Hepatocyte (in vitro differentiated cells): ENCODE measurements at places on chromosomes 11 and 22. TPM values are rescaled to one million over a fixed set of nuclear protein-coding genes. Genes with fewer than 3 reads are reported as not detected.

The PARVG gene
- 0.77 and 2.8 TPM in 2 replicates for polyA plus RNA-seq

The EXPH5 gene
- polyA plus RNA-seq, result 1.8 and 2.0 TPM in 2 replicates

The KCTD14 gene
- polyA plus RNA-seq, result 8.1 and 8.7 TPM in 2 replicates

The AMBRA1 gene
- 7.2 and 8.3 TPM in 2 replicates for polyA plus RNA-seq

The ZBTB16 gene
- 52.3 and 67.5 TPM in 2 replicates for polyA plus RNA-seq

The SLCO2B1 gene
- 43.4 and 51.6 TPM in 2 replicates for polyA plus RNA-seq

The HINFP gene
- 16.4 and 19.8 TPM in 2 replicates for polyA plus RNA-seq

The NPTXR gene
- polyA plus RNA-seq, result 3.3 TPM in 2 replicates

DNA sequence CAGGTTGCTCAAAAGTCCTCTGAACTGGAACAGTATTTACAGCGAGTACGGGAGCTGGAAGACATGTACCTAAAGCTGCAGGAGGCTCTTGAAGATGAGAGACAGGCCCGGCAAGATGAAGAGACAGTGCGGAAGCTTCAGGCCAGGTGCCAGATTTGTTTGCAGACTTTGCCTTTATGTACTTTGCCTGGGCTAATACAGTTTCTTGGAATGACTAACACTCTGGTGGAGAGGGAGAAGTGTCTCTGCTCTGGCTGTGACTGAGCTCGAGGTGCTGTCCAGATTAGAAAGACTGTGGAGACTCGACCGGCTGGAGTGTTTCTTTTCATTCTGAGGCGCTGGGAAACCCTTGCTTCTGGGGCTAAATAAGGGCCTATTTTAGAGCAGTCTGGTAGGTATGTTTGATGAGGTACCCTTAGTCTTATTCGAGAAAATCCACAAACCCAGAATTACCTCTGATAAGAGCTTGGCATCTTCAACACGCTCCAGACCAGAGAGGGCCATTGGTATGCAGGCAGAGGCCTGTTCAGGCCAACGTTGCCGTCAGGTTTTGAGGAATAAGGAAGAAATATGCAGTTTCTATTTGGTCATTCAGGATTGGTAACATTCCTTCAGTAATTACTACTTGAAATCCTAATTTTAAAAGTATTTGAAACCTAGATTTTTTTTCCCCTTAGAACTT, 76.5 kb downstream of the SWAP70 start:
- DNase-seq, result peak; percentile 75

DNA sequence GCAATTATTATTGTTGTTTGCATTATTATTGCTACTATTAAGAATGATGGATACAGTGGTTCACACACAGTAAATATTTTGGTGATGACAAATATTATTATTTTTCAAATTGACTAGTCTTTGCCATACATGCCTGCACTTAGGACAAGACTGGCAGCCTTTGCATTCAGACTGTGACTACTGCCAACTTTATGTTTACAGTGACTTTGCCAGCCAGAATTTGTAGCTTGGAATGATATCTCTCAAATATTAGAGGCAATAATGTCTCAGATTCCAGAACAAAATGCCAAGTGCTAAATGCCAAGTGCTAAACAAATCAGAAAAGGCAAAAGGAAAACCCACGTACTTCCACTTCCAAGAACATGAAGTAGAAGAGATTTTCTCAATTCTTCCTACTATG, 823.1 kb downstream of the DLG2 start:
- DNase-seq, result no peak

- no peak for DNase-seq
These were observed 7.0 kb upstream of the TBC1D10A start for GRCh38 chr22:30333707-30334087.

DNA sequence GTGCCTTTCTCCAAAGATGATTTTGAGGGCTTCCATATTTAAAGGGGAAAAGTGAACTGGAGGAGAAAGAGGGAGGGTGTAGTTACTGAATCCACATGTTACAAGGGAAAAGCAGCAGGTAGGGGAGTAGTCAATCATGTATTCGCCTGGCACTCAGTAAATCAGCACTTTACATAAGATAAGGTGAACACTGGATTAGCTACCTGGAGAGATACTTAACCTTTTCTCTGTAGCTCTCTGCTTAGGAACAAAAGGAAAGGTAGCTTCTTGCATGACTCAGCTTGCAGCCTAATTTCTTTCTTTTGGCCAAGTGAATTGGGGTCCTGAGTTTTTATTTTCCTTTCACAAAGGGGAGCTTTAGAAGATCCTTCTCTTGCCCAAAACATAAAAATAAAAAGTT, 43.3 kb upstream of the PHF21B start:
- DNase-seq, result no peak

- no peak for DNase-seq
These were observed 22.4 kb downstream of the TSPAN18 start for GRCh38 chr11:44749189-44749588.

DNA sequence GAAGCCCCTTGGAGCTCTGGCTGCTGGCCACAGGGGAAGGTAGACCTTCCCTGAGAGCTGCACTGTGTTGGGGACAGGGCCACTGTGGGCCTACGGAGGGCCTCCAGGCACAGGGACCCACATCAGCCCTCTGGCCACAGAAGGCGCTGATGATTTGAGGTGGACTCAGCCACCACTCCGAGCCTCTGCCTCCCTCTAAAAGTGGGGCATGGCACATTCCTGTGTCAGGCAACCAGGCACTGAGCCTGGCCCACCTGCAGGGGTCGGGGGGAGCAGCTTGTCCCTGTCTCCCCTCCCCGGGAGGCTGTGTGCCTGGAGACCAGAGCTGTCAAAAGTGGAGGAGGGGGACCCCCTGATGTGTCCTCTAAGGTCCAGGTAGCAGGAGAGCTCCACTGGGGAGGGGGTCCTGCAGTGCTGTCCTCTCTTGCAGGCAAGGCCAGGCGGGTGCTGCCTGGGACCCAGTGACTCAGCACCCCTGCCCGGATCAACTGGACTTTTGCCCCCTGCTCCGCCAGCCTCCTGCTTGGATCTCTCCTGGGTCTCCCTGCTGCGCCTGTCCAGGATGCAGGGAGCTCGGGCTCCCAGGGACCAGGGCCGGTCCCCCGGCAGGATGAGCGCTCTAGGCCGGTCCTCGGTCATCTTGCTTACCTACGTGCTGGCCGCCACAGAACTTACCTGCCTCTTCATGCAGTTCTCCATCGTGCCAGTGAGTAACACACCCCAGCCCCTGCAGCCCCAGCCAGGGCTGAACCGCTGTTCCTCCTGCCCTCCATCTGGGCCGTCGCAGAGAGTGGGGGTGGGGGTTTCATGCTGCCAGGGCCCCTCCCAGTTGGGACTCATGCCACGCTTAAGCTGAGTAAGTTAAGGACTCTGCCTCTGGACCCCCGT, 17.5 kb upstream of the CDKN1C start:
- peak; percentile 82 for DNase-seq

GRCh38 chr11:10263929-10264328, 30.1 kb downstream of the SBF2 start:
- no peak for DNase-seq

DNA sequence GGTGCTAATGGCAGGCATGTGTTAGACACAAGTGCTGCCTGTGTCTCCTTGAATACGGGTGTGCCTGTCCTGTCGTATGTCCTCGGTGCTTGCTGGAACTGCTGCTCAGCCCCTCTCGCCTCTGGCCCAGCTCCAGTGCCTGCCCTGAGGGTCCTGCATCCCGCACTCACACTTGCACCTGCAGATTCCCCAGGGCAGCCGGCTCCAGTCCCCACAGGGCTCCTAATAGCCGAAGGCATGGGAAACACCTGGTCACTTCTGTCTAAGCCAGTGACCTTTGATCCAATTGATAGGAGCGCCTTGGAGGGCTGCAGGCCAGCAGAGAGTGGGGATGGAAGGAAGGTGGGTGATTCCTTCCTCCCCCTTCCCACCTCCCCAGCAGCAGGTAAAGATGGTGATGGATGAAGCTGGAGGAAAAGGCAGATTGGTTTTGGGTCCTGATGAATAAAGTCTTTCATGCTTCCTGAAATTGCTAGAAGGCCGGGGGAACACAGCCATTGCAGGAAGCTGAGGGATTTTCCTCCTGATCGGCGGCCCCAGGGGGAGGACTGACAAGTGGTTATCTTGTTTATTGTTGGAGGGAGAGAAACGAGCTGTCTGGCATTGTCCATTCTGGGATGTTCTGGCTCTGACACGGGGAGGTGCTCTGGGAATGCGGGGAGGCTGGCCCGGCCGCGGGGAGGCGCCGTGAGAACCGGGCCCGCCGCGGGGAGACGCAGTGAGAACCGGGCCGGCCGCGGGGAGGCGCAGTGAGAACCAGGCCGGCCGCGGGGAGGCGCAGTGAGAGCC, 110.9 kb upstream of the B3GAT1 start:
- no peak for DNase-seq

- no peak for DNase-seq
These were observed 153.2 kb downstream of the CTTN start for GRCh38 chr11:70551351-70552166.

- DNase-seq, result no peak
These were observed 16.3 kb downstream of the APOL5 start for GRCh38 chr22:35733791-35734516.
